ENCODE measurements at places on chromosomes 7 and 10. TPM values are rescaled to one million over a fixed set of nuclear protein-coding genes. Genes with fewer than 3 reads are reported as not detected.

KCP gene
- 0.69 TPM for total RNA-seq

BAIAP2L1 gene
- total RNA-seq = 4.2 TPM

SPDYE9 gene
- not detected for total RNA-seq

SHTN1 gene
- total RNA-seq = 0.85 TPM

EBLN1 gene
- total RNA-seq = not detected

IFT22 gene
- 25.3 TPM for total RNA-seq

C10orf62 gene
- not detected for total RNA-seq

NOS3 gene
- 0.33 TPM for total RNA-seq

ZC3HAV1L gene
- total RNA-seq = 23.7 TPM

CPED1 gene
- 64.8 TPM for total RNA-seq

ZNF3 gene
- total RNA-seq = 23.4 TPM

TMEM176B gene
- total RNA-seq = not detected

PRSS2 gene
- not detected for total RNA-seq

TSPAN15 gene
- 1.7 TPM for total RNA-seq

FAM237B gene
- not detected for total RNA-seq

OR9A2 gene
- not detected for total RNA-seq

PRSS58 gene
- total RNA-seq = not detected

GTF2IRD1 gene
- total RNA-seq = 18.9 TPM

ARHGEF5 gene
- total RNA-seq = 2.0 TPM

HERC4 gene
- total RNA-seq = 108 TPM

HNRNPA2B1 gene
- total RNA-seq = 65.2 TPM

KCND2 gene
- 4.9 TPM for total RNA-seq

HYAL4 gene
- not detected for total RNA-seq

NPY gene
- total RNA-seq = 2.3 TPM

PRSS37 gene
- not detected for total RNA-seq

YKT6 gene
- total RNA-seq = 123 TPM

ZNF438 gene
- 3.1 TPM for total RNA-seq

BMS1 gene
- 16.1 TPM for total RNA-seq

ARL3 gene
- total RNA-seq = 7.2 TPM

FAM20C gene
- 72.9 TPM for total RNA-seq

CALCR gene
- not detected for total RNA-seq

MCM10 gene
- total RNA-seq = 2.0 TPM

CHAT gene
- not detected for total RNA-seq

TMEM196 gene
- not detected for total RNA-seq

GLCCI1 gene
- total RNA-seq = 7.8 TPM

CTTNBP2 gene
- total RNA-seq = 1.2 TPM

SAMD9L gene
- total RNA-seq = 14.1 TPM
